GF-D8 (cell line): ENCODE measurements at places on chromosomes 5 and 9.

GRCh38 chr5:143026380-143026779 is 256.2 kb downstream of the ARHGAP26 start:
- no peak for DNase-seq

DNA sequence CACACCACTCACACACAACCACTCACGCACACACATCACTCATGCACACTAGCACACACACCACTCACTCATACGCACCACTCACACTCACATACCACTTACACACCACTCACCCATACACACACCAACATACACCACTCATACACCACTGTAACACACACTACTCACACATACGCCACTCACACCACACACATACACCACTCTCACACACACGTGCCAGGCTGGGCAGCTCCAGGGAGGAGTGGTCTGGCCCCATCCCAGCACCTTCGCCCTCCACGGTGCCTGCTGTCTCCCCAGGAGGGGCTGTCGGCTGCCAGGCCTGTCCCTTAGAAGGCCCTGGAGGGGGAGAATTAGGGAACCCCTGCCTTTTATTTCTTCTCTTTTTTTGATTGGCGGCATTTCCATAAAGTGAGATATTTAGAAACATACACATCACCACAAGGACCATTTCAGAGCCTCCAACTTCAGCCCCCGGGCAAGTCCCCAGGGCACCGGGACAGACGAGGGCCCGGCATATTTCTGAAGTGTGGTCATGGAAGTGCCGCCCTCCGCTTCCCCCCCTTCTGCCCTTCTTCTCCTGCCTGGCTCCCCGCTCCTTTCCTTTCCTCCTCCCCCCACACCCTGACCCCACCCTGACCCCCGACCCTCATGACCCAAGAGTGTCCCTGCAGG is 6.3 kb upstream of the ASB6 start:
- no peak for DNase-seq

- DNase-seq = no peak
Measured at GRCh38 chr5:97062046-97062445, 80.4 kb downstream of the LIX1 start.

GRCh38 chr9:83722726-83723495 is 15.2 kb upstream of the UBQLN1 start:
- DNase-seq = no peak

DNA sequence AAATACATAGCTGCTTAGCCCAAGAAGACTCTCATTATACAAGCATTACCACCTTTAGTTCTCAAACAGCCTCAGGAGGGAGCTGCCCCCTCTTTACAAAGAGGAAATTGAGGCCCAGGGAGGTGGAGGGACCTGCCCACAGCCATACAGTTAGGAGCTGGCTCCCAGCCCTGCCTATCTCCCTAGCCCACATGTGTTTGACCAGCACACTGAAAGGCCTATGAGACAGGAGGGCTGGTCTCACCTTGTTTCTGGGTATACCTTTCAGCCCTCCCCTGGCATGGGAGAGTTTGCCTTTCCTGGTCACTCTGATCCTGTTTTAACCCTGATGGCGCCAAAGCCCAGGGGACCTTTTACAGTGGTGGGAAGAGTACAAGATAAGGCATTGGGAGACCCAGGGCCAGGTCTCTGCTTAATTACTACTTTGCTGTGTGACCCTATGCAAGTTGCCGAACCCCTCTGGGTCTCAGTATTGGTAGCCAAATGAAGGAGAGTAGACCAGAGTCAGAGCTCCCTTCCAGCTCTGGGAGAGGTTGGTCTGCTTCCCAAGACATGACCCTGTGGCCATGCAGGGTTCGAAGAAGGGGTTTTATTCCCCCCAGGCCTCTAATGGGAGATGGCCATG is 60.9 kb upstream of the RPL26L1 start:
- no peak for DNase-seq

- no peak for DNase-seq
Measured at GRCh38 chr9:13446938-13447842, 167.7 kb upstream of the MPDZ start.

DNA sequence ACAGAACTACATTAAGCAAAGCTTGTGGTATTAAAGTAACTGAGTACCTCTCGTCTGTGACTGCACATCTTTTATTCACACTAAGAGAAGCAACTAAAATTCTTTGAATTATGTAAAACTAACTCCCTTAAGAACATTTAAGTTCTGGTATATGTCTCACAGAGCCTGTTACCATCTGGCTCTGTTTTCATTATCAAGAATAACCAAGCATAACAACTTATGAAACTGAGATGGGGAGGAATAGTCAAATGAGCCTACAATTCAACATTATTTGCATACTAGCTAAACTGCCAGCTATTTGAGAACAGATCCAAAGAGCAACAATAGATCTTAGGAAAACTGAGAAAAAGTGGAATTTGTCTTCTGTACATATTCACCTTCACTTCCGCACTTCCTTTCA is 25.3 kb upstream of the ISOC1 start:
- DNase-seq = no peak

GRCh38 chr5:106092455-106092854 is 1578.3 kb downstream of the EFNA5 start:
- DNase-seq = no peak

DNA sequence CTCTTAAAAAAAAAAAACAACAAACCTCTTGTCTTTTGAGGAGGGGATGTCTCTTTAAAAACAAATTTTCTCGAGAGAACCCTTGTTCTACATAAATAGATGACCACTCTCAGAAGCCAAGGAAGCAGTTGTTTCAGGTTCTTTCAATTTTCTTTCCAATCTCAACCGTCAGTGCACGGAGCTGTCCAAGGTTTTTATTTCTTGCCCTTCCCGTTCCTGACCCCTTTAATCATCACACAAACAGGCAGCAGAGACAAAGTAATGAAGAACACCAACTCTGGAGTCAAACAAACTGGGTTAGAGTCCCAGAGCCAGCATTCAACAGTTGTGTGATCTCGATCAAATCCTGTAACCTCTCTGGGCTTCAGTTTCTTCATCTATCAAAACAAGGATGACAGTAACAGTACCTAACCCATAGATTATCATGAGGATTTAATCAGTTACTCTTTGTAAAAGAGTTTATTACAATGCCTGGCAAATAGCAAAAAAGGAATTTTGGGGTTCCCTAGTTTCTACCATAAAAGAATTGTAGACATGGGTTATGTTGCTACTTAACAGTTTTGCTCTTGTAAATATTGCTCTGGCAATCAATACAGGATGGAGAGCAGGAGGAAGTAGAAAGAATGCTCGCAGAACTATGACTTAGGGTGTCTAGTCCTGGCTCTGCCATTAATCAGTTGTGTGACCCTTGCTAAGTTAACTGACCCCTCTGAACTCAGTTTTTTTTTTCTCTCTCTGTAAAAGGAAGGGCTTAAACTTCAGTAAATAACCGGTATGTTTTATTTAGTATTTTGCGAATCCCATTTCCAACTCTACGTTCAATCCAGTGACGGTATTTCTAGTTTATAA is 1.0 kb upstream of the NIM1K start:
- no peak for DNase-seq

GRCh38 chr5:2156358-2157059 is 273.8 kb upstream of the IRX4 start:
- no peak for DNase-seq

- no peak for DNase-seq
Measured at GRCh38 chr5:84724683-84725082, 340.0 kb upstream of the EDIL3 start.

- no peak for DNase-seq
Measured at GRCh38 chr9:9783711-9784110, 829.1 kb downstream of the PTPRD start.

GRCh38 chr9:26685818-26686217 is 206.8 kb downstream of the CAAP1 start:
- no peak for DNase-seq

- no peak for DNase-seq
Measured at GRCh38 chr5:74501674-74502478, 138.7 kb downstream of the ENC1 start.

DNA sequence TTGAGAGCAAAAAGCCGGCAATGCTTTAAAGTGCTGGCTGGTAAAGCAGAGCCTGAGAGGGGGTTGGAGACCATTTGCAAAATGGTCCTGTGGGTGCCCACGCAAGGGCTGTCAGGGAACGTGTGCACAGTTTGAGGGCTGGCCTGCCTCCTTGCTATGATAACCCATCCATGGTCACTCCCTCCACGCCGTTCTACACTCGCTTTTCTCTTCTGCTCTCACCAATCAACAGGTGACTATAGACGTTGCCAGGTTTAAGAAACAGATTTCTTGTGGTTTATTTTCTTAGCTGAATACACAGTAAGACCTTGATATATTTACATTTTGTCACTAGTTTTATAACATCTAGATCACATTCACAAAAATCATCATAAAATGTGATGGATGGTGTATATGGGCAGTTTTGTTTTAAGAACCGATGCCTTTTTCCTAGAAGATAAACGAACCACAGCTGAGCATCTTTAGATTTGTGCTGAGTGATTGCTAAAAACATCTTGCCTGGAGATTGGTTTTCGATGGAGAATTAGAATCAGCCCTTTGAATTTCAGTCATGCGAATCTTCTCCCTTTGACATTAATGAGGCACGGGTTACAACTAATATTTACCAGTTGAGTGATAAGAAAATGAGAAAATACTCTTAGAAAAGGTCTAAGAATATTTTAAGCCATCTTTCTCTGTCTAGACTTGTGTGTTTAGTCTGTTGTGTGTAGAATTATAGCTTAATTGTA is 13.9 kb downstream of the MAP1B start:
- no peak for DNase-seq

- DNase-seq = no peak
Measured at GRCh38 chr9:109331353-109331752, 10.5 kb upstream of the EPB41L4B start.

- DNase-seq = no peak
Measured at GRCh38 chr9:6929441-6930215, 171.9 kb downstream of the KDM4C start.

DNA sequence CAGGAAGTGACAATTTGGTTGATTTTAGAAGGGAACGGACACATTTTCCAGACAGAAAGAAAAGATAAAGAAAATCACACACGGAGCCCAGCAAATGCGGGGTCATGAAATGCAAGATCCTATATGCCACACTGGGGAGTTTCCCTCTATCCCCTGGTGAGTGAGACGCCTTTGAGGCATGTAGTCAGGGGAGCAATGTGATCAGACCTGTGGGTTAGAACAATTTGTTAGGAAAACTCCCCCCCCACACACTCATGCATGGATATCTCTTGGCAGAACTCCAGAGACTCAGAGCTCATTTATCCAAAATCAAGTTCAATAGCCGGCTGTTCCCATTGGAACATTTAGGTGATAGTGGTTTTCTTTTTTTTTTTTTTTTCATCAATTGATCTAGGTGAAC is 71.7 kb upstream of the TRIO start:
- no peak for DNase-seq

DNA sequence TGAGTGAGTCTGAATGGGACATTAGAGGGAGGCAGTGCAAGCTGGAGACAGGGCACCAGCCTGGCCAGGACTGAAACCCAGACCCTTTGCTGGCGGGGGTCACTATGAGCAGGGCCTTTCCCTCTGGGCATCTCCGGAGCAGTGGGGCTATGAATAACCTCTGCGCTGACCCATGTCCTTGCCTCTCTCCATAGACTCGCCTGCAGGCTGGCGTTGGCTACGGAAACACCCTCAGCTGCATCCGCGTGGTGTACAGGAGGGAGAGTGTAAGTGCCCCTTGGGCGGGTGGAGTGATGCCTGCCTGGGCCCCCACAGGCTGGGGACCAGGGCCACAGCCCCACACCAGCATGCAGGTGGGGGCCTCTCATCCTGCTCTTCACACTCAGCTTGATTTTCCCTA is 15.8 kb downstream of the SLC25A48 start:
- DNase-seq = no peak

DNA sequence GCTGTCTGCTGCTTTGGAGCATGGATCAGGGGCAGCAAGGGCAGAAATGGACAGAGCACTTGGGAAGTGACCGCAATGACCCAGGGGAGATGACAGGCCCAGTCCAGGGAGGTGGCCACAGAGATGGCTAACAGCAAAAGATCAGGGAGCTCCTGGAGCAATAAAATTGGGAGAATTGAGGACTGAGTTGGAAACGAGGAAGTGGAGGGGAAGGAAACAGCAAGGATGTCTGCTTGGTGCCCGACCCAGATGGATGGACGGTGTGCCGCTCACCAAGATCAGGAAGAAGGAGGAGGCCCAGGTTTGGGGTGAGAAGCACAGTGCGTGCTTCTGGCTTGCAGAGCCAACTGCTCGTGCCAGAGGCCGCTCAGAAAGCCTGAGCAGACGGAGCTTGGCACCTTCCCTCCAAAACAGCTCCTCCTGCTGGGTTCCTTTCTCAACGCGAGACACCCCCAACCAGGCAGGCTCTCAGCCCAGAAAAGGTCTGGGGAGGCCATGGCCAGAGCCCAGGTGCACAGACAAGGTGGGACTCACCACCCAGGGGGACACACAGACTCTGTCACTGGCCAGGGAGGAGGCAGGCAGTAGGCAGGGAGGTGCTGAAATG is 1.7 kb upstream of the SLC34A1 start:
- no peak for DNase-seq

DNA sequence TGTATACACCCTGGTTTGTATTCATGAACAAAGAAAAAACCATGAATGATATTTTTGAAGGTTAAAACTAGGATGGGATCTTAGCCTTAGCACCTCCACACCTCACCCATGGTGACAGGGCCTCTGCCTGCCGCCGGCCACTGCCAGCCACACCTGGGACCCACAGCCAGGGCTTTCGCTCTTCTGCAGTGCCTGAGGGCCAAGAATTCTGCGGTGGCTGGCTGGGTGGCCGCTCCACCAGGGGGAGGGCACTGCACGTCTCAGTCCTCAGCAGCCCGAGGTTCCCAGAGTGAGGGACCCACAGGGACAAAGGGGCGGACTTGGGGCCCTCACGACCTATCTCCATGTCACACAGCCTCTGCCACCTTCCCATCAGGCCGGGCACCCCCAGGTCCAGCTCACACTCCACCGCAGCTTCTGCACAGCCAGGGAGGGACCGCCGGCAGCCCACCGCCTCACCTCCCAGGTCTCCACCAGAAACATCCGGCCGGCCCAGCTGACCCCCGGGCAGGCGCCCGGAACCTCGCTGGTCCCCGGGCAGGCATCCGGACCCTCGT is 6.9 kb downstream of the EXD3 start:
- no peak for DNase-seq

GRCh38 chr5:140176031-140176387 is 1.0 kb downstream of the CYSTM1 start:
- no peak for DNase-seq

GRCh38 chr9:23322392-23322791 is 503.6 kb downstream of the ELAVL2 start:
- no peak for DNase-seq

GRCh38 chr9:13628526-13628925 is 349.0 kb upstream of the MPDZ start:
- DNase-seq = no peak

DNA sequence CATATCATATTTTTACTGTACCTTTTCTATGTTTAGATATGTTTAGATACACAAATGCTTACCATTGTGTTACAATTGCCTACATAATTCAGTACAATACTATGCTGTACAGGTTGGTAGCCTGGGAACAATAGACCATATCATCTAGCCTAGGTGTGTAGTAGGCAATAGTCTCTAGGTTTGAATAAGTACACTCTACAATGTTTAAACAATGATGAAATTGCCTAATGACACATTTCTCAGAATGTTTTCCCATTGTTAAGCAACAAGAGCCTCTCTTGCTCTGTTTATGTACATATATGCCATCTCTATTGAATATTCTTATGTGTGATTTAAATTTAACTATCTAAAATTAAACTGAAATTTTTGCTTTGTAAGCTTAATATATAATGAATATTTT is 209.6 kb upstream of the ST8SIA4 start:
- DNase-seq = no peak
